ENCODE measurements at places on chromosomes 6 and 20.

DNA sequence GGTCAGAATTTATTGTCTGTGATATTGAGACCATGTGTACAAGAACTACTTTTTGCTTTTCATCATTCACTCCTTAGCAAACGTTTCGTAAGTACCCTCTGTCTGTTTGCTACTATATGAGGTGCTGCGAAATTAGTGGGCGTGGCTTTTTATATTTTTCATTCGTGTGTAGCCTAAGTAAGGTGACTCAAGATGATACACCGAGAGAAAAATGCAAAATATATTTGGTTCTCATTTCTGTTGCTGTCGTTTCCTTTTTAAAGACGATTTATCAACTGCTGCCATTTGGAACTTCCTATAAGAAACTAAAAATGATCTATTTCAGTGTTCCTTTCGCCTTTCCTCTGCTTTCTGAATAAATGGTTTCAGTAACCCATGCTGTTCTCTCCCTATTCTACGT is 61.2 kb downstream of the VAPB start:
- no peak for DNase-seq

DNA sequence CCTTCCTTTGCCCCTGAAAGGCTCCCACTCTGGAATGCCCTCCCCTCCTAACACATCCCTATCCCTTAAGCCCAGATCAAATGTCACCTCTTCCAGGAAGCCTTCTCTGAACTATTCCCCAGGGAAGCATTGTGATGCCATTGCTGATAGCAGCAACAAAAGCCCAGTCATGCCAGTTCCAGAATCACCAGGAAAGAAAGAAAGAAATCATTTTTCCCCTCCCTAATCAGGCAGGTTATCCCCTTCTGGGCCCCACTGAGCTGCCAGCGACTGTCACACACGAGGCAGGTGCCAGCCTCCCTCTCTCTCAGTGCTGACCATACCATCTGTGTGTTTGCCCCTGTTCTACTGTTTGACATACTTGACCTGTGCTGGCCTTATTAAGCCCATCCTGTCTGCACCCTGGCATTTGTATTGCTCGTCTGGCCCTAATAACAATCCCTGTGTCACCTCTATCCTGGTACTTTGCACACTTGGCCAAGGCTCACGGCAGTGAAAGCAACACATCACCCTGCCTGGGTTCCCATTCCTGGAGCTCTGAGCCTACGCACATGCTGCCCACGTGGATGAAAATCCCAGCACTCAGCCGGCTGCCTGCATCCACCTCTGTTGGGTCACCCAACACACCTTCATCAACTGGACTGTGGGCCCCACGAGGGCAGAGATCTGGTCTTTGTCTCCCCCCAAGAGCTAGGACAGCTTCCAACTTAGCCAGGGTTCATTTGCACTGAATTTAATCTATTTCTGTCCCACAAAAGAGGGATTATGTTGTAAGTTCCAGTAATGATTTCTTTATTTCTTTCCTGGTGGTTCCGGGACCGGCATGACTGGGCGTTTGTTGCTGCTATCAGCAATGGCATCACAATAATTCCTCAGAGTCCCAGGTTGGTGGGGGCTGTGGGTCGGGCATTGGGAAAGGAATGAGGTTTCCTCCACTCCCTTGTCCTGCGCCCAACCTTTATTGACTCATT is 5.3 kb upstream of the BPIFB1 start:
- no peak for DNase-seq

DNA sequence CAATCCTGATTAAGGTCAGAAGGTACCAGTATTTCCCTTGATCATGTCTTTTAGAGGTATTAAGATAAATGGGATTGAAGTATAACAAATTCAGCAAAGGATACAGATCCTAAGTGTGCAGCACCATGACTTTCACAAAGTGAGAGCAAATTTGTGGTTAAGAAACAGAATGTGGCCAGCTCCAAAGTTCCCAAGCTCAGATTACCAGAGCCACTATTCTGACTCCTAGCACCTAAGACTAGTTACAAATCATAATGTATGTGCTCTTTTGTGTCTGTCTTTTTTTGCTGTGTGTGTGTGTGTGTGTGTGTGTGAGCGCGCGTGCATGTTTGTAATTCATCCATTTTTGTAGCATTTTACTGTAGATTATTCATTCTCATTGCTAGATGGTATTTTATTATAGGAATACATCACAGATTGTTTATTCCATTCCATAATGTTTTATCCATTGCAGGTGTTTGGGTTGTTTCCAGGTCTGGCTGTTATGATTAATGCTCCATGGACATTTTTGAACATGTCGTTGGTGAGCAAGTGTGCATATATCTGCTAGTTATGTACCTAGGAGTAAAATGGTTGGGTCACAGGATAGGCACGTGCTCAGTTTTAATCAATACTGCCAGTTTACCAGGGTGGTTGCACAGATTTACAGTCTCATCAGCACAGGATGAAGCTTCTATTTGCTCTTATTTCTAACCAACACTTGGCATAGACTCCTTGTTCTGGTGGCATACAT is 314.0 kb upstream of the JAG1 start:
- no peak for DNase-seq

- DNase-seq: no peak
Measured at GRCh38 chr6:79778816-79779215, 147.7 kb downstream of the SH3BGRL2 start.

DNA sequence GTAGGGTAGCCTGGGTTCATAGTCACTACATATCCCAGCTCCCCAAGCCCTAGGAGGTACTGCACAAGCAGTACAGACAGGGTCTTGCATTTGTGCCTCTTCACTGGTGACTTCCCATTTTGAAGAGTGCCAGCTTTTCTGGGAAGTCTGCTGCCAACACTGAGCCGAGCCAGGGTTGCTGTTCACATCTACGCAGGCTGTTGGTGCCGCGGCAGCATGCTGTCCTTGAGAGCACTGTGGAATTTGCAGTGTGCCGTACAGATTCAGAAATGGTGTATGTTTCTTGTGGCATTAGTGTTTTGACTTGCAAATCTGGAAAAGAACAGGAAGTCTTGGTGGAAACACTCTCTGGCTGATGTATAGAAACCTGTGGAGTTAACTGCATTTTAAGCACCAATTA is 67.5 kb downstream of the JARID2 start:
- peak; percentile 53 for DNase-seq

GRCh38 chr6:31878726-31879125 is at the start of gene SLC44A4:
Gene SLC44A4 (minus strand): TSS chr6:31878997. CDS start chr6:31878980, 17 bp downstream.
- DNase-seq: no peak

GRCh38 chr20:22825546-22825945 is 209.6 kb upstream of the SSTR4 start:
- no peak for DNase-seq

All from NCI-H446 treated with DMSO at 0.1 percent for 48 hours (cell line).